AG20443 (cell line): ENCODE measurements at places on chromosomes 11 and 22.

GRCh38 chr11:64441127-64441526, 82.2 kb downstream of the RPS6KA4 start:
- DNase-seq, result no peak

DNA sequence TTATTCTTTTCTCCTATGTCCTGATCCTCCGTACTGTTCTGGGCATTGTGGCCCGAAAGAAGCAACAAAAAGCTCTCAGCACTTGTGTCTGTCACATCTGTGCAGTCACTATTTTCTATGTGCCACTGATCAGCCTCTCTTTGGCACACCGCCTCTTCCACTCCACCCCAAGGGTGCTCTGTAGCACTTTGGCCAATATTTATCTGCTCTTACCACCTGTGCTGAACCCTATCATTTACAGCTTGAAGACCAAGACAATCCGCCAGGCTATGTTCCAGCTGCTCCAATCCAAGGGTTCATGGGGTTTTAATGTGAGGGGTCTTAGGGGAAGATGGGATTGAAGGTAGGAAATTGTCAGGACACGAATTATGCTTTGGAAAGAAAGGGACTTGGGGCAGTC, 843 bp downstream of the OR51T1 start:
- DNase-seq, result no peak

DNA sequence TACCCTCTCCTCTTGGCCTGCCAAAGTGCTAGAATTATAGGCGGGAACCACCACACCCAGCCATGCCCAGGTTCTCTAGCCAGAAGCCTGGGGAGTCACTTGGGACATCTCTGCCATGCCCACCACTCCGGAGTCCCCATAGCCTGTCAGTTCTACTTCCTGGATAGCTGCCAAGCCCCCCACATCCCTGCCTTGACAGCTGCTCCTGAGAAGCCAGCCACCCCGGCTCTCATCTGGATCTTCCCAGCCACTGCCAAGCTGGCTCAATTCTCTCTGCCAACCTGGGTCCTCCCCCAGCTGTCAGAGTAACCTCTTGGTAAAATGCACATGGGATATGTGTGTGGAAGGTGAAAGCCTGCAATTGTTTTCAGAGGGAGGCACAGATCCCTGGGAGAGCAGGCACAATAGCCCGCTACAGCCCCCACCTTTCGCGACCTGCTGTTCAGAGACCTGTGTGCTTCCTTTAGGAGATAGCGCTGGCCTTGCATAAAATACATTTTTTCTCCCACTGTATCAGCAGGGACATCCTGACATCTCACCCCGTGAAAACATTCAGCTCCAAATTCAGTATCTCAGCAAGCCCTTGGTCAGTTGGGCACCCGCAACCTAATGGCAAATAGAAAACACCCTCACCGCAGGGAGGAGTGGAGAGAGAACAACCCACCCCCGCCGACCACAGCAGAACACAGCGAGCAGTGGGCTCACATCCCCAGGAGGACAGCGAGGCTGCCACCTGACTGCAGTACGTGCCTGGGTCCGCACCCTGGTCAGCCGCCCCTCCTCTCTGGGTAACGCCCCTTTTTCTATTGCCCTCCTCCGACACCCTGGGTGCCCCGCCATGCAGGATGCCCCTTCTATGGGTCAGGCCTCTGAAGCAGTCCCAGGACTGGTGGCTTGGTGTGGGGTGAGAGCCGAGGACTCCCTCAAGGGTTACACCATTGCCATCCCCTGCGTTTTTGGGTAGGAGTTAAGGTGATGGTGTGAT, 1342.2 kb downstream of the BRD1 start:
- no peak for DNase-seq

- no peak for DNase-seq
Observed at GRCh38 chr11:108538022-108538424, 39.8 kb upstream of the POGLUT3 start.

DNA sequence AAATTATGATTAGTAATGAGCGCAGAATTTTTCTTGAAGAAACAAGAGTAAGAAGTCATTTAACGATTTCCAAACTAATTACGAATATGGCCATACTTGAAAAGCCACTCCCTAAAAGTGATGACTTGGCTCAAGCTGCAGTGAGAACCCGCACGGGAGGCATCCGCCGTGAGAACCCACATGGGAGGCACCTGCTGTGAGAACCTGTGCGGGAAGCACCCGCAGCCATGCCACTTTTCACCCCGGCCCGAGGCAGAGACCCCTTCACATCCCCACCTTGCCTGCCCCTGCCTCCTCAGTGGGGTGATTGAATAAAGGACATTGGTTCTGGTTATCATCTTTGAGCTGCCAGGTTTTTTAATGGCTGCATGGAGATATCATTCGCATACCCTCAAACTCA, 89.7 kb downstream of the BRD1 start:
- no peak for DNase-seq

DNA sequence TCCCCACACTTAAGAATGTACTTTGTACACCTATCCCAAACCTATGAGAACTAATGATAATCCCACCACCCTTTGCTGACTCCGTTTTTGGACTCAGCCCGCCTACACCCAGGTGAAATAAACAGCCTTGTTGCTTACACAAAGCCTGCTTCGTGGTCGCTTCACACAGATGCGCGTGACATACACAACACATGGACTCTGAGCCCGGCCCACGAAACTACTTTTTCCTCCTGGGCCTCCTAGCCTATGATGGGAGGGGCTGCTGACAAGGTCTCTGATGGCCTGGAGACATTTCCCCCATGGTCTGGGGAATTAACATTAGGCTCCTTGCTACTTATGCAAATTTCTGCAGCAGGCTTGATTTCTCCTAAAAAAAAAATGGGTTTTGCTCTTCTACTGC, 1176.4 kb upstream of the RAG2 start:
- DNase-seq, result no peak
